ENCODE measurements at places on chromosomes 6 and 20.

DNA sequence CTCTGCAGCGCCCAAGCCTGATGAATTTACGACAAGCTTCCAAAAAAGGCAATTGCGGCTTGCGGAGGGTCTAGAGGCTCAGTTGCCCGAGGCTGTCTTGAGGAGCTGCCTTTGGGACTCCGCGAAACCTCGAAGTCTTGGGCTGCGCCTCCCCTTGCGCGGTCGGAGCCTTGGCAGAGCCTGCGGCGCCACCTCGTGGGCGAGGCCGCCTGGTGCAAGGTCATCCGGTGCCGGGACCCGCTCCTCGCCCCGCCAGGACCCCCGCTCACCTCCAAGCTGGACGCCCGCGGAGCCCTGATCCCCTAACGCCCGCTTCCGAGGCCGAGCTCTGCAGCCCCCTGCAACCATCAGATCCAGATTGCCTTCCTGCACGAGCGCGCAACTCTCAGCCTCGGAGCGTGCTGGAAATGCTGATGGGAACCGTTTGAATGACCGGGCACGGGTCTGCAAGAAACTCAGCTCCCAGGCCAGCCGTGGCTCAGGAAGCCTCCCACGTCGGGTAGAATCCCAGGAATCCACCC is 14.9 kb upstream of the FAM210B start:
- no peak overlapping the region for H3K4me3 ChIP-seq
- H3K27me3 ChIP-seq, result no peaks in the 10 kb centered on the region
- no peaks in the 10 kb centered on the region for H3K4me1 ChIP-seq
- no peaks in the 10 kb centered on the region for H3K36me3 ChIP-seq
- no peak overlapping the region for H3K27ac ChIP-seq

DNA sequence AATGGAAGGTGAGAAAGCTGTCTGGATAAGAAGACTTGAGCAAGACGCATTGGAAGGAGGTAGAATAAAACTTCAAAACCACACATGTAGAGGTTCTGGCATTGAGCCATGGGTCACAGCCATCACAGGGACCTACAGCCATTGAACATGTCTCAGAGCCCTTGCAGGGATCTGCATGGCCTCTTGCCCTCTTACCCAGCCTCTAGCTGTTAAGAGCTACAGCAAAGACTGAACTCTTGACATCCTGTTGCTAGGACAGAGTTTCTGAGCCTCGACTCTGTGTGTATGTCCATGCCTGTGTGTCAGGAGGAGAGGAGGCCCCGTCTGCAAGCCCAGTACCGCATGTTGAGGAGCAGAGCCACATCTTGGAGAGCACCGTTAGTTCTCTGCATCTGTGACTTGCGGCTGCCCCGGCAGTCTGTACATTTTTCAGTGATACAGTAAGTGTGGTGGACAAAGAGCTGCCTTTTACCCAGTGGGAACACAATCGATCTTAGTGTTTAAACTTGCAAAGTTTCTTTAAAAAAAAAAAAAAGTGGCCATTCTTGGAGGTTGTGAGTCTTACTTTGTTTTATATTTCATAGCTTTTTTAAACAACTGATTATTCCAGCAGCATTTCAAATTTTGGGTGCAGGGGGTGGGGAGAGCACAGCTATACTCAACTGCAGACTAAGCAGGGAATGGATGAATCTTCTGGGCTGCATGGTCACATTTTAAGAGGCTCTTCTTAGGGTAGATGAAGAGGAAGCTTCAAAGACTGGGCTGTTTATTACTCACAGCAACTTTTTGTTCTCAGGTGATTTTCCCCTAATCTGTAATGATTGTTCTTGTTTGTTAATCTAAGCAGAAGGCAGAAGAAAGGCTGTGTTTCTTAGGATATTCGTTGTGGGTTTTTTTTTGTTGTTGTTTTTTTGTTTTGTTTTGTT is 88.5 kb downstream of the TBC1D7 start:
- no peak for DNase-seq
- H3K27me3 ChIP-seq, result peaks cover 4% of the 10 kb centered on the region
- no peaks in the 10 kb centered on the region for H3K36me3 ChIP-seq
- H3K4me1 ChIP-seq, result no peaks in the 10 kb centered on the region
- H3K4me3 ChIP-seq, result no peak overlapping the region
- no peak overlapping the region for H3K27ac ChIP-seq

- peaks cover 4% of the 10 kb centered on the region for H3K36me3 ChIP-seq
- no peak overlapping the region for H3K4me3 ChIP-seq
- H3K27me3 ChIP-seq, result no peaks in the 10 kb centered on the region
These were observed 57.3 kb downstream of the BCKDHB start for GRCh38 chr6:80163754-80164187.

DNA sequence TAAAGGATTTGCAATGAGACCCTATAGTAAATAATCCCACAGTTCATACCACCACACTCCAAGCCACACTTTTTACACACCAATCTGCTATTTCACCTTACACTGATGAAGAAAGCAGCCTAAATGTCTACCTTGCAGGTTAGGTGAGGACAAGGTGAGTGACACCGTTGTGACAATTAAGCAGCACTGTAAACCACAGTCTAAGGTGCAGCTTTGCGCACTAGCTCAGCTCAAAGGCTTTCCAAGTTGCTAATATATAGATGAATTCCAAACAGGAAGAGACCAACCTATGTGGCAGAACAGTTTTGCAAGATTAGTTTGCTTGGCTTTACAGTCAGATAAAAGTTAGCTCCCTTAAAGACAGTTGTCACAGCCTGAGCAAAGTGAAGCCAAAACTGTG is 429.5 kb upstream of the MARCKS start:
- H3K27ac ChIP-seq, result no peak overlapping the region
- no peaks in the 10 kb centered on the region for H3K4me1 ChIP-seq
- DNase-seq, result no peak
- H3K36me3 ChIP-seq, result no peaks in the 10 kb centered on the region
- H3K4me3 ChIP-seq, result no peak overlapping the region
- H3K27me3 ChIP-seq, result no peaks in the 10 kb centered on the region

- no peaks in the 10 kb centered on the region for H3K4me1 ChIP-seq
- no peak for DNase-seq
- no peaks in the 10 kb centered on the region for H3K36me3 ChIP-seq
These were observed 691.6 kb upstream of the IMPG1 start for GRCh38 chr6:76764057-76764456.

- H3K4me3 ChIP-seq, result peak overlapping the region; percentile 91
- H3K36me3 ChIP-seq, result no peaks in the 10 kb centered on the region
- peak overlapping the region; percentile 77 for H3K27ac ChIP-seq
- no peaks in the 10 kb centered on the region for H3K27me3 ChIP-seq
- peaks cover 44% of the 10 kb centered on the region for H3K4me1 ChIP-seq
These were observed 930 bp upstream of the RRAGD start for GRCh38 chr6:89413006-89413400.

DNA sequence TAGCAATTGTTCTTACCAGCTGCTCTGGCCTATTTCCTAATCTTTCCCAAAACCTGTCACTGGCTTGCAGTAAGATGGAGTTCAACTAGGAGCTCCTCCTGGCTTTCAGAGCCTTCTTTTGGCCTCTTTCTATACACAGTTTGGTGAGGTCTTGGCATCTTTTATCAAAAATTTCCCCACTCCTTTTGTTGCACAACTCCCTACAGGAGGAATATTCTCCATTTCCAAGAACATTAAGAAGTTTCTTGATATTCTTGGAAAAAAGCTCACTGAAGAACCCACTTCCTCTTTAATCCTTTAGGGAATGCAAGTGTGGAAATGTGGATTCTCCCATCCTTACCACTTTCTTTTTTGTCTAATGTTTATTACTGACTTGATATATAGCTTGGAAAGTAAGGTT is 171.3 kb upstream of the KCNK16 start:
- no peaks in the 10 kb centered on the region for H3K36me3 ChIP-seq
- no peak overlapping the region for H3K27ac ChIP-seq

GRCh38 chr6:54053881-54054391 is 57.3 kb upstream of the MLIP start:
- H3K27ac ChIP-seq, result no peak overlapping the region
- peaks cover 9% of the 10 kb centered on the region for H3K27me3 ChIP-seq
- H3K4me1 ChIP-seq, result no peaks in the 10 kb centered on the region
- H3K4me3 ChIP-seq, result no peak overlapping the region

DNA sequence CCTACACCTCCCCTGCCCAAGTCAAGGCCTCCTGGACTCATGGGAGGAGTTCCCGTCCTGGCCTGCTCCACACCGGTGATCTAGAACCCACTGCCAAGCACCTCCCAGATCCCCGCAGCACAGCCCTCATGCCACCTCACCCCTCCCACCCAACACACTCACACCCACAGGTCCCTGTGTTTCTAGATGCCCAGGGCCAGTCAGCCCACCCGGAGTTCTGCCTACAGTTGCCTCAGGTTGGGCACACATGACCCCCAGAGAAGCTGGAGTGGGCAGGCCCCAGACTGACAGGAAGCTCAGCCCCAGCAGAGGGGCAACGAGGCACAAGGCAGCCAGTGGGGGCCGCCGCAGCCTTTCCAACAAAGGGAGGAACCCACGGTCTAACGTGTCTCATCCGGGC is 29.6 kb downstream of the RRBP1 start:
- DNase-seq, result no peak
- H3K4me1 ChIP-seq, result no peaks in the 10 kb centered on the region
- H3K27ac ChIP-seq, result no peak overlapping the region
- H3K27me3 ChIP-seq, result no peaks in the 10 kb centered on the region

DNA sequence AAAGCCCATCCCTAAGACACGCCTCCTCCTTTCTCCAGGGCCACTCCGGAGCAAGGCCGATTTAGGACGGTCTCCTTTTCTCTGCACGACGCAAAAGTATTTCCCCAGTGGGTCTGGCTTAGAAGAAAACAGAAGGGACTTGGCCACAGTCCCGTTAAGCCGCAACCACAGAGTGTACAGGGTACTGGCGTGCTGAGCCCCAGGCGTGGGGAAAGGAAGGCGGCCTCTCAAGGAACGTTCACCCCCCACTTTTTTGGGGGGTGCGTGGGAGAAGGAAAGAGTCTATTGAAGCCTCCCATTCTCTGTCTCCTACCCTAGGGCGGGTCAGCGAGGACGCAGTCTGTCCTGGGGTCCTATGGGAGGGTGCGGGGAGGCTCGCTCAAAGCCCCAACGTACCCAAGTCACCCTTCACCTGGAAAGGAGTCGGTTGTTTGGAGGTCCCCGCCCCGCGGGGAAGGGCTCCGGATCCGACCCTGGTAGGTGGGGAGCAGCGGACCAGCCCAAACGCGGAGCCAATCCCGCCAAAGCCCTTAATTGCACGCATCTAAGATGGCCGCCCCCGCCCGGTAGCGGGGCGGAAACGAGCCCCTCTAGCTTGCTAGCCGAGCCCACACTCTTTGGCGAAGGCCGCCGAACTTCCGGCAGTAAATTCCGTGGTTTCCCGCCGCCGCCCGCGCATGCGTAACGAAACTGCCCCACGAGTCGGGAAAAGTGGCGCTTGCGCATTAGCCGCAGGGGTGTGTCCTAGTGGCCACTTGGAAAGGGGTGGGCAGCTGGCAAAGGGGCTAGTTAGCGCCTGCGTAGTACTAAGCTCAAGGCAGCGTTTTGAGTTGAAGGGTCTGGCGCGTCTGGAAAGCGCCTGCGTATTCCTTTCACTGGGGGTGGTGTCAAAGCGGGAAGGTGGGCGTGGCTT is at the start of gene OARD1:
Gene OARD1 (minus strand): TSS at position 434 of the 913 bp plus-strand sequence. CDS start 722 bp downstream, outside the sequence.
- H3K27ac ChIP-seq, result peak within 1 kb of the TSS; percentile 89
- peaks cover 60% of the 10 kb centered on the region for H3K36me3 ChIP-seq
- H3K27me3 ChIP-seq, result no peaks in the 10 kb centered on the region
- peak within 1 kb of the TSS; percentile 91 for H3K4me3 ChIP-seq

- H3K36me3 ChIP-seq, result peaks cover 70% of the 10 kb centered on the region
- H3K27me3 ChIP-seq, result no peaks in the 10 kb centered on the region
- H3K27ac ChIP-seq, result no peak overlapping the region
- no peak for DNase-seq
- H3K4me3 ChIP-seq, result no peak overlapping the region
- H3K4me1 ChIP-seq, result no peaks in the 10 kb centered on the region
These were observed 24.6 kb downstream of the SLCO4A1 start for GRCh38 chr20:62666736-62667529.

- no peak for DNase-seq
- no peaks in the 10 kb centered on the region for H3K36me3 ChIP-seq
- H3K4me1 ChIP-seq, result no peaks in the 10 kb centered on the region
- no peak overlapping the region for H3K4me3 ChIP-seq
These were observed 21.8 kb downstream of the SLC35F1 start for GRCh38 chr6:117928833-117929232.

GRCh38 chr6:79377047-79377446 is 142.6 kb upstream of the HMGN3 start:
- DNase-seq, result no peak
- no peaks in the 10 kb centered on the region for H3K36me3 ChIP-seq
- no peaks in the 10 kb centered on the region for H3K27me3 ChIP-seq
- no peak overlapping the region for H3K4me3 ChIP-seq
- H3K4me1 ChIP-seq, result peaks cover 2% of the 10 kb centered on the region
- H3K27ac ChIP-seq, result no peak overlapping the region

GRCh38 chr6:139344186-139344963 is 30.1 kb downstream of the CITED2 start:
- DNase-seq, result peak; percentile 26
- H3K27ac ChIP-seq, result peak overlapping the region; percentile 75
- no peaks in the 10 kb centered on the region for H3K36me3 ChIP-seq
- peaks cover 24% of the 10 kb centered on the region for H3K4me1 ChIP-seq
- H3K4me3 ChIP-seq, result no peak overlapping the region
- H3K27me3 ChIP-seq, result no peaks in the 10 kb centered on the region

GRCh38 chr6:28770732-28771131 is 153.1 kb downstream of the TRIM27 start:
- H3K27me3 ChIP-seq, result peaks cover 23% of the 10 kb centered on the region
- no peaks in the 10 kb centered on the region for H3K4me1 ChIP-seq
- no peak overlapping the region for H3K4me3 ChIP-seq
- H3K27ac ChIP-seq, result no peak overlapping the region
- DNase-seq, result no peak

DNA sequence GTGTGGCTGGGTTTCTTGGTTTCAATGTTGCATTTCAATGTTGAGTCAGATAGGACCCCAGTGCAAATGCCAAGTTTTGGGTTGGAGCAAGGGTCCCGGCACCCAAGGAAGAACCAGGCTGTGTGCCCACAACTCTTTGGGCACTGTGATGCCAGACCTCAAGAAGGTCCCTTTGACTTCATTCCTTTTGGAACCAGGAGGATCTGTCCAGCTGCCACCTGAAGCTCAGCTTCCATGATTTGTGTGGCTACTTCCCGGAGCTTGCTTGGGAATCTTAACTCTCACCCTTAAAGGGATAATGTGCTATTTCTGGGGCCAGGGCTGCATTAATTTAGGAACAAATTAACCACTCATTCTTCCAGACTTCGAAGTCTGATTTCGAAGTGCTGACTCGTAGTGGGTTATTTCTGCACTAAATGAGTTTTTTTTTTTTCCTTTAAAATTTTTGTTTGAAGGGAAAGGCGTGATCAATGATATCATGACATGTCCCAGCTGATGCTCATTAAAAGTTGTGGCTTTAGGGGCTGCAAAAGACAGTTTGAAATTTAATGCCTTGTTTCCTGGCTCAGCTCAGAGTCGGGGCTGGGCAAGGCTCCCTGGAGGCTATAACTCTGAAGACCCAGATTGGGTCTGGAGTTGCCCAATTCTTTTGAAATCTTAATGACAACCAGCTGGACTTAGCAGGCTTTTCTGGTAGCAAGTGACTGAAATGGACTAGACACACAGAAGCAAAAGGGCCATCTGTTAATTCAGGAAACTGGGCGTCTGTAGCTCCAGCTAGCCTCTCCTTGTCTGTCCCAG is 24.0 kb upstream of the PHACTR3 start:
- no peaks in the 10 kb centered on the region for H3K4me1 ChIP-seq
- DNase-seq, result no peak
- no peak overlapping the region for H3K27ac ChIP-seq
- H3K4me3 ChIP-seq, result no peak overlapping the region
- no peaks in the 10 kb centered on the region for H3K36me3 ChIP-seq
- H3K27me3 ChIP-seq, result peaks cover 11% of the 10 kb centered on the region
